NCI-H2081 (cell line): ENCODE measurements at places on chromosomes 6 and 20.

DNA sequence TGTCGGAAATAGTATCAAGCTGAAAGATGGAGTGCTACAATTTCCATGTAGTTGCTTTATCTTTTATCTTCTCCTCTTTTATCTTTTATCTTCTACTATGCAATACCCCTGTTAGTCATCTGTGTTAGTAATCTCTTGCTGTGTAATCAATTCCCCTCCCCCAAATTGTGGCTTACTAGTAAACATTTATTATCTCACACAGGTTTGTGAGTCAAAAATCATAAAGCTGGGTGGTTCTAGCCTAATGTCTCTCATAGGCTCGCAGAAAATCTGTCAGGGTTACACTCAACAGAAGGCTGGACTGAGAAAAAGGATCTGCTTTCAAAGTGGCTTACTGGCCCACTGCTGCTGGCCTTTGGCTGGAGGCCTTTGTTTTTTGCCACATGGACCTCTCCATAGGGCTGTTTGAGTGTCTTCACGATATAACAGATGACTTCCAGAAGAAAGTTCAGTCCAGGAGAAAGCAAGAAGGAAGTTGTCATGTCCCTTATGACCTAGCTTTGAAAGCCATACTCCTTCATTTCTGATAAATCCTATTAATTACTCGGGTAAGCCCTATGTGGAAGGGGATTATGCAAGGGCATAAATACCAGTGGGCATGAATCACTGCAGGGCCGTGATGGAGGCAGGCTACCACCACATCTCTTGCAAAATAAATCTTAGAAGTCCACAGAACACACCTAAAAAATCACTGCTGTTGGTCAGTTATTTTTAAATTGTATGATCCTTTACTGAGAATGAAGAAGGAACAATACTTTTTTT lies 24.5 kb upstream of the PTCHD4 start:
- DNase-seq = no peak

GRCh38 chr6:132399376-132400074 lies 1.8 kb downstream of the MOXD1 start:
- no peak for DNase-seq

- DNase-seq = no peak
Measured at GRCh38 chr20:56004611-56005388, 519 bp downstream of the CBLN4 start.

DNA sequence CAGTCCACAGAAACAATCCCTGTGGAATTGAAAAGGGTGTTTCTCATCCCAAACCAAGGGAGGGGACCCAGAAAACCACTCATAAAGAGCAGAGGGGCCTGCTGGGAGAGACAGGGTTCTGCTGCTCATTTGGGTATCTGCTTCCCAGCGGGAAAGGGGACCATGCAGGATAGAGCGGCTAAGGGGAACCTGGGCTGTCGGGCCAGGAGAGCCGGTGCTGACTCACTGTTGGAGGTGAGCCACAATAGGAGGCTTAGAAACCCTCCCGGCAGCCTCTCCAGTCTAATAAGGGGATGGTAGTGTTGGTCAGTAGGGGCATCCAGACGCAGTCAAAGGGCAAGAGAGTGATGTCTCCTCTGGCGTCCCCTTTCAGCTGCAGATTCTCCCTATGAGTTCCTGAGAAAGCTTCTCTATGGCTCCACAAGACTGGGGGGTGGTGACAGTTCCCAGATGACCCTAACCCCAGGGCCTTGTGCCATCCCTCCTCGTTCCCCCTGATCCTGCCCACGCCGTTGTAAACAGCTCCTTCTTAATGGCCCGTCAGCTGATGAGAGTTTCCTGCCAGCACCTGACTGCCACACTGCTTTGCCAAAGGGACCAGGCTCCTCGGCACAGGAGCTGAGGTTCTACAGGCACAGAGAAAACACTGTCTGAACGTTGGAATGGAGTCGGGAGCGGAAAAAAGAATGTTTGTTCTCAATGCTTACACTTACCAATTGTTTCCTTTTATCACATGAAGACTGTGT lies 646.1 kb upstream of the DEFB115 start:
- DNase-seq = no peak

DNA sequence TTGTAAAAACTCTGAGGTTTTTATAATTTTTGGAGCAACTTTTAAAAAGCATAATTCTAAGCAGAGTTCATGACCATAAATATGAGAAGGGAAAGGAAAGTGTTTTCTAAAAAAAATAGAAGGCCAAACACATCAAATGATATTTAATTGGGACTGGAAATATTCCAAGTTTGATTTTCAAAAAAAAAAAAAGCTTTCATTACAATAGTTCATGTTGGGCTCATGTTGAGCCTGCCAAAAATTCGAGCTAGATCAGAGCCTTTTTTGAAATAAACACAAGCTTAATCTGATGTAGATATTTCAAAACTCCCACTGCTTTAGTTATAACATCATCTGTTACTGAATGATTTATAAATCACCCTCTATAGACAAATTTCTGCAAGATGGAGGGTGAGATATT lies 163.4 kb upstream of the DEFB112 start:
- DNase-seq = no peak

DNA sequence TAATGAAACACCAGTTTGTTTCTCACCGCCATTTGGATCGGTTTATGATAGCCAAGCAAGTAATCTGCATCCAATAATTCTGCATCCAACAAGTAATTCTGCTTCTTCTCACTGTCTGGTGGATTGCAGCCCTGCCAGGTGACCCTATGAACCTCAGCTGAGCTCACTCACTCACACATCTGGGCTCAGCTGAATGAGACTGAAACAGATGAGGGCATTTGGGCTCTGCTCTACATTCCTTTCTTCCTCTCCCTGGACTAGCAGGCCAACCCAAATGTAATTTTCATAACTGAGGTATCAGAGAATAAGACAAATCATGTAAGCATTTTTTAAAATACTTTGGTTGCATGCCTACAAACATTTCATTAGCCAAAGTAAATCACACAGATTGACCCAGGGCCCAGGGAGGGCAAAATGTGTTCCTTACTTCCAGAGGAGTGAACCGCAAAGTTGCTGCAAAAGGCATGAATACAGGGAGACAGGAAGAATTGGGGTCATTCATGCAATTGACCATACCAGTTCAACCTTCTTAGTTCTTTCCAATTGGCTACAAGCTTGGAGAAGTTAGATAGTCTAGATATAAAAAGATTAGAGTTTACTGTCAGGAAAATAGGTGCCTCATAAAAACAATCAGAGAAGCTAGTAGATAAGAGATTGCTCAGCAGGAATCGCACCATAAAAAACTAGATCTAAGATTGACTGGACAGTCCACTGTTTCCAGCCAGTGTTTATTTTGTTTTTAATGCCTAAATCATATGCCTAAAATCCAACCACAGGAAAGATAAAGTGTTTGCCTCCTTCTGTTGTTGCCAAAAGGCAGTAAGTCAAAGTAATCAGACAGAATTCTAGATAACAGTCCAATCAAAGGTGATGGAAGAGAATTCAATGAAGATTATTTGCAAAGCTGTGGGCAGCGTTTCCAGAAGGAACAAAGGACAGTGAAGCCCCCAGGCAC lies 43.7 kb downstream of the CBLN4 start:
- no peak for DNase-seq

DNA sequence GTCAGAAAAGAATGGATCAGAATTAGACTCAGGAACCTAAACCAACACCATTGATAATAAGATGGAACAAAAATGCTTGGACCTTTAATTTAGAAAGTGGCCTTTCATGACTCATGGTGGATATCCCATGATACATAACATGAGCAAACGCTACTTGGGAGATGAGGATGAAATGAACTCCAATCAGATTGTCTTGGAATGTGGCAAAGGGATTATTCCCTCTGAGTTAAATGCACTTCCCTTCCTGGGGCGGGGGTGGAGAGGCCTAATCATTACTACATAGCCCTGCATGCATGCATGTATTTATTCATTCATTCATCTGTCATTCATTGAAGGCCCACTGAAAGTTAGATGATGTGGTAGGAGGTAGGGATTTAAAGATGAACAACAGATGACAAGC lies 174.0 kb downstream of the AIG1 start:
- DNase-seq = no peak

DNA sequence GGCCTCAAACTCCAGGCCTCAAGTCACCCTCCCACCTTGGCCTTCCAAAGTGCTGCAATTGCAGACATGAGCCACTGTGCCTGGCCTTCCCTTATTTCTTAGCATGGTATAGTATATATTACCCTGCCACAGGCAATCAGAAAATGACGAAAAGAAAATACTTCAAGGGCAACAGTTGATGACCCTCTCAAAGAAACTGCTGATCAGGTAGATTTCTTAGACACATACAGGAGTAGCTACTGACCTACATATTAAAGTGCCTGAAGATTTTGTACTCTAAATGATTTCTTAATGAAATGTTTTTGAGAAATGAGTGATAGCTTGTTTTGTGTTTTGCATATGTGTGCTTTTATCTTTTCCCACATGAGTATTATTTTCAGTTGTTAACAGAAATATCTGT lies 4.6 kb downstream of the SLC35F1 start:
- DNase-seq = no peak

- DNase-seq = peak; percentile 67
Measured at GRCh38 chr6:135180542-135181332, at the start of gene MYB. TSS of gene MYB (plus strand) at chr6:135181308. CDS start at chr6:135181514, 206 bp downstream.

GRCh38 chr6:148967011-148967520 lies 220.2 kb downstream of the UST start:
- no peak for DNase-seq

GRCh38 chr6:145042559-145042958 lies 692.8 kb downstream of the EPM2A start:
- no peak for DNase-seq

GRCh38 chr6:131787766-131788712 lies 19.8 kb upstream of the ENPP1 start:
- DNase-seq = no peak

DNA sequence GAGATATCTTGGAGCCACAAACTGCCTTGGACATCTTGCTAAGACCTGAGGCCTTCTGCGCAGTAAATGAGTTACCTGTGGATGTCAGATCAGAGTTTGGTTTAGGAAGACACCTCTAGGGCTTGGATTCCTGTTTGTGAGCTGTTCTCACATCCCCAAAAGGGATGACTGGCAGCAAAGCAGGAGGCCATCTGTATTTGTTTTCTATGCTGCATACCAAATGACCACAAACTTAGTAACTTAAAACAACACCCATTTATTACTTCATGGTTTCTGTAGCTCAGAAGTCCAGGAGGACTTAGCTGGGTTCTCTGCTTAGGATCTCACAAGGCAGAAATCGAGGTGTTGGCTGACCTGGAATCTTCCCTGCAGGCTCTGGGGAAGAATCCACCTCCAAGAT lies 116.7 kb downstream of the UNC5CL start:
- no peak for DNase-seq

GRCh38 chr6:138691595-138692057 lies 81.9 kb upstream of the CCDC28A start:
- no peak for DNase-seq

DNA sequence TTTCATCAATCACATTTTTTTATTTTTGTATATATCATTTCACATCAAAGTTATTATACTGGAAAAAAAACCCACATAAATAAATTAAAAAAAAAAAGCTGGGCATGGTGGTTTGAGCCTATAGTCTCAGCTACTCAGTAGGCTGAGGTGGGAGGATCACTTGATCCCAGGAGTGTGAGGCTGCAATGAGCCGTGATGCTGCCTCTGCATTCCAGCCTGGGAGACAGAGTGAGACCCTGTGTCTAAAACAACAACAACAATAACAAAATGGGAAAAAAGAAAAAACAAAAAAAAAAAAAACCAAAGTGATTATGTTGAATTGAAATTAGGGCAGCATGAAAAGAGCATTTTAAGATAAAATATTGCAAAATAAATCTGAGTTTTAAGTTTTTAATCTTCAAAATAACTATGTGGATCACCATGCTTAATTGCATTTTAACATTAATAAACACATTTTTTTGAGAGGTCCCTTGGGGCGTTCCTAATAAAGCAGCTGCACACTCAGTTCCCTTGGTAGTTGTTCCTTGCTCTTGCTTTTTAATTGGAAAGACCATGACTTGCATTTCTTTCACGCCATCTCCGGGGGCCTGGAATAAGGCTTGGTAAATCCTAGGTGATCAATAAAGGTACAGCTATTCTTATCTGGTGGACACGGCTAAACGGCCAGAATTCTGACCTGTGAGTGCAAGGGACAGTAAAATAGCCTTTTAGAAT lies 15.1 kb downstream of the NOX3 start:
- DNase-seq = no peak

- DNase-seq = no peak
Measured at GRCh38 chr20:1803061-1803931, 91.9 kb upstream of the SIRPA start.

DNA sequence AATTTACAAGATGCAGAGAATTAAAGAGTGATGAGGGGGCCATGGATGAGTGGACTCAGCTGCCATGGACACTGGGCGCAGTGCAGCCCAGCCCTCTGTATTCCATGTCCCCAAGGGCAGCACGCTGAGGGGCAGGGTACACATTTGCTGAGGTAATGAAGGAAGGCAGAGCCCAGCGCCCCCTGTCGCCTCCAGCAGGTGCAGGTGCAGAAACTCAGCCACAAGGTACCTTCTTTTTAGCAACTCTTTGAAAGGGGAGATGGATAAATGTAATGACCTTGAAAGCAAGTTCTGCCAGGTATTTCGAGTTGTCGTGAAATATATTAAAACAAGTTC lies 7.1 kb downstream of the CD93 start:
- no peak for DNase-seq

- DNase-seq = peak; percentile 82
Measured at GRCh38 chr20:17536944-17537444, 5.8 kb upstream of the BFSP1 start.

GRCh38 chr6:20440296-20440695 lies 38.6 kb downstream of the E2F3 start:
- no peak for DNase-seq

DNA sequence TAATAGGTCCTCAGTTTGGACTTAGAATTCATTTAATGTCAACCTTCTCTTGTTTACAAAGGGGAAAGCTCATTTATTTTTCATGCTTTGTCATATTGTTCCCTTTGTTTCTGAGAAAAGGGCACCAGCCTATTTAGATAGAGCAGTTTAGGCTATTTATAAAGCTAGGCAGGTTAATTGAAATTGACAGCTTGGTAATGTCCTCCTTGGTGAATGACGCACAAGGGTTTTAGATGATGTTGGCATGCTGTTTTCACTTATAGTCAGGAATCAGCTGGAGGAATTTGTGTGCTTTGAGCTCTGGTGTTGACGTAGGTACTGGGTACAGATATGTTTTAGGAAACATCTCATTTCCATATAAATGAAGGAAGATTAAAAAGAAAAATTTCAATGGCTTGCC lies 45.2 kb downstream of the BCKDHB start:
- DNase-seq = no peak

DNA sequence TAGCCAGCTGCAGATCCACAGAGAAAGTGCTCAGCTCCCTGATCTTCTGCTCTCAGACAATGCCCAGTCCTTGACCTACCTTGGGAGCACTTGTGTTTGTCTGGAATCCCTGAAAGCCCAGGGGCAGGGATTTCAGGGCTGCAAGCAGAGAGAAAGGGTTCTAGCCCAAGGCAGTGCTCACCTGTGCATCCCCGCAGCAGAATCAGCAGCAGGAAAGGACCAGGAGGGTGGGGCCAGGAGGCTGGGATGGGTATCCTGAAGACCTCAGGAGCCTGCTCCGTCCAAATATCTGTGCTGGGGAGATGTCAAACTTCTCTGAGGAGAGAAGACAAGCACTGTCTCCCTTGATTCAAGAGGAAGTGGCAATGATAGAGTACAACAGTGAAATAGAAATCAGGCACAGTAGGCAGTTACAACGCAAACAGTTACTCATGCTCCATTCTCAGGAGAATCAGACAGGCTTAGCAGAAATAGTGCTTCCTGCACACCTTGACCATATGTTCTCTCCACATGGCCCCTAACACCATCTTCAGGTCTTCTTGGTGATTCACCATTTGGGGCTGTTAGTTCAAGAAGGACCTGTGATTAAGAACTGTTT lies 28.7 kb upstream of the SIRPG start:
- DNase-seq = no peak

GRCh38 chr6:162615016-162615705 lies 112.4 kb downstream of the PRKN start:
- DNase-seq = no peak
